Hematopoietic multipotent progenitor cell treated with erythropoietin and hydrocortisone succinate and interleukin-3 and kit ligand, for 8 days (in vitro differentiated cells): ENCODE measurements at places on chromosomes 11 and 22.

GRCh38 chr11:36119300-36119699 is 169.9 kb downstream of the COMMD9 start:
- DNase-seq = no peak

DNA sequence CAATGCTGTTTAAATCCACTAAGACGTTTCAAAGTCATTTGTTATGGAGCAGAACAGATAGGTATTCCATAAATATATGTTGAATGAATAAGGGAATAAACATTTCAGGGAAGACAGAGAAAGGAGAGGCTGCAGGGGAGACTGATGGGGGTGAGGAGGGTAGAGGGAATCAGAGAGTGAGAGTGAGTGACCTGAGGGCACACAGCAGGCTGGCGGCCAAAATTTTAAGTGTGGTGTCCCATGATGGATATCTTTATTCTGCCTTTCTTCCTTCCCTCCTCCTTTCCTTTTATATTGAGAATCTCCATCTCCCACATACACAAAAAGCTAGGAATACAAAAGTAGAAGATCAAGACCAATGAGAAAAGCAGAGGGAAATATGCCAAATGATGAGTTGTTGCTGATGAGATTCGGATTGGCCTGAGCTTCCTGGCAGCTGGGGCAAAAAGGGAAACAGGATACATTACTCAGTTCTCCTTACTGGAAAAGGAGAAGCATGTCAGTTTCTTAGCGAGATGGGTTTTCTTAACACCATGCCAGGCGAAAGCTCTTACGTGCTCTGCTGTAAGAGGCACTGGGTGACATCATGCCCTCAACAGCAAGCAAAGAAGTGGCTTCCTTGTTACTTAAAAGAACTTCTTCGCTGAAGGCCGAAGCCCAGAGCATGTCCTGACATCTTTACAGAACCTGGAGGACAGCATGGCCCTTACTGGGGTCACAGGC is 11.2 kb upstream of the CYTH4 start:
- DNase-seq = no peak

DNA sequence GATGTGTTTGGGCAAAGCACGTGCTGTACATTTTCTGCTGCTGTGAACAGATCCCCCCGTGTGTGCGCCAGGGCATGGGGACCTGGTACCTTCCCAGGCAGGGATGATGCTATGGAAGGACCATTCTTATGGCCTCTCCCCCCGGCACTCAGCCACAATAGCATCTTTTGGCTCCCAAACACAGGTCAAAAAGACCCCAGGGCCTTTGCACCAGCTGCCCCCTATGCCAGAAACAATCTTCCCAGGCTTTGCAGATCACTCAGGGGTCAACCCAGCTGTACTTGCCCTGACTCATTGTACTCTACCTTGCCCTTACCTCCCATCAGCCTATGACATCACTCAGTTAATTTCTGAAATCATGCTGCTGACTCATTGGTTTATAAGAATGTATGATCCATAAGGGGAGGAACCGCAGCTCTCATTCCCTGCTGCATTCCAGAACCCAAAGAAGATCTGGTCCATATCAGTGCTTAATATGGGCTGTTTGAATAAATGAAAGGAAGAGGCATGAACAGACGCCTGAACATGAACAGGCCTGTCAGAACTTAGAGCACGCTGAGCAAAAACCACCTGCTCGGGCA is 100.7 kb downstream of the CELSR1 start:
- no peak for DNase-seq

GRCh38 chr11:8800520-8801110 is 110.4 kb upstream of the AKIP1 start:
- peak; percentile 8 for DNase-seq

DNA sequence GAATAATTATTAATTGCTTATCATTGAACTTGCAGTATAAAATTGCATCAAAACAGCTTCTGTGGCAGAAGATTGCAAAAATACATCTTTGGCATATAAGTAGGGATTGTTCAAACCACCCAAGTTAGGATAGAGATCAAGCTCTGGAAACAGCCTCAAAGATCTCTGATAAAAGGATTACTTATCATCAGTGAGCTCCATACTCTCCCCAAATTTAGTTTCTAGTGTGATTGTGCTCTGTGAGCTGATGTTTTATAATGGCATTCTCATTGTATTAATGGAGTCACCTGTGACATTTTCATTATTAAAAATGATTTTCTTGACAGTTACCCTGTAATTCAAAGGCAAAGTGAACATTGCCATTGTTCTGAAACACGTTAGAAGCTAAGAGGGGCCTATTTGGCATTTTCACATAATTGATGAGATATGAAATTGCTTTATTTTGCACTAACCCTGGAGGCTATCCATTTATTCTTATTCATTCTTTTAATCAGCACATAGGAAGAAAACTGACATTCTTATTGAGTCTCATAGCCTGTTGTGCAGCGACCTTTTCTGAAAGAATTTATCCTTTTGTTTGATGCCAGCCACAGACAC is 626.3 kb upstream of the ANO5 start:
- no peak for DNase-seq

GRCh38 chr11:131815590-131815989 is 445.2 kb downstream of the NTM start:
- DNase-seq = no peak

- DNase-seq = peak; percentile 16
Observed at GRCh38 chr11:13333456-13333957, 55.9 kb downstream of the BMAL1 start.

GRCh38 chr11:58068655-58069054 is 37.9 kb downstream of the OR6Q1 start:
- DNase-seq = no peak

DNA sequence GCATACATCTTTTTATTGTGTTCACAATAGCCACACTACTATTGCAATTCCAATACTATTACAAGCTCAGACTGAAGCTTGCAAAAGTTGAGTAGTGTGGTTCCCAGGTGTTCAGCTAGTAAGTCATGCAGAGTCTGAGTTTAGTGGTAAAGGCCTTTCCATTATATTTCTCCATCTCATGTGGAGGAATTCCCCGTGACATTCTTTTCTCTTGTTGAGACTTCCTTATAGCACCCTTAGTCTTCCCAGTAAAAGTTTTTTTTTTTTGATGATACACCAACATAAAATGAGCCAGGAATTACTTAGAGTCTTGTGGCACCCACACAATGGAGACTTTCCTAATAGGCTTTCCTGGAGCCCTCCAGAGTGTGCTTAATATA is 110.8 kb downstream of the UVRAG start:
- no peak for DNase-seq
